GM10248 (cell line): ENCODE measurements at places on chromosomes 3 and 15.

DNA sequence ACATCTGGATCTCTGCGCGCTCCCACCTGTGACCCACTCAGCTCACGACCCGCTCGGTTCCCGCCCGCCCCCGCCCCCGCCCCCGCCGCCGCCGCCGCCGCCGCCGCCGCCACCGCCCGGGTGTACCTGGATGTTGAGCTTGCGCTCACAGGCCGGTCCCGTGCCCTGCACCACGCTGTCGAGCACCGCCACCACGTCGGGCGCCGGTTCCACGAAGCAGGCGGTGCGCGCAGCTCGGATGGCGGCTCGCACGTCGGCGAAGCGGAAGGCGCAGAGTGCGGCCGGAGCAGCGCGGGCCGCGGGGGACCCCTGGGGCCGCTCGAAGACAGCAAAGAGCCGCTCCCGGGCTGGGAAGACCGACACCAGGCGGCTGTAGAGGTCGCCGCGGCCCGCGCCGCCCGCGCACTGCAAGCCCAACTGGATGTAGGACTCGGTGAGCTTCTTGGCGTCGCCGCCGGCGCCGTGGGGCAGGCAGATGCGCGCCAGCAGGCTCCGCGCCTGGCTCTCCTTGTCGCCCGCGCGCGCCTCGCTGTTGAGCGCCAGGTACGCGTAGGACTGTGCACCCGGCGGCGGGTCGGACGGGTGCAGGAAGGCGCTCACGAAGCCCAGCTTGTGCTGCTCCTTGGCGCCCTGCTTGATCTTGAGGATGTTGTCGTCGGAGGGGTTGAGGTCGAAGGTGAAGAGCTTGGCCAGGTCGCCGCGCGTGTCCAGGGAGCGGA, 1.1 kb downstream of the PLXND1 start:
- DNase-seq: no peak

GRCh38 chr3:53131096-53131495, 861 bp upstream of the RFT1 start:
- DNase-seq: no peak

DNA sequence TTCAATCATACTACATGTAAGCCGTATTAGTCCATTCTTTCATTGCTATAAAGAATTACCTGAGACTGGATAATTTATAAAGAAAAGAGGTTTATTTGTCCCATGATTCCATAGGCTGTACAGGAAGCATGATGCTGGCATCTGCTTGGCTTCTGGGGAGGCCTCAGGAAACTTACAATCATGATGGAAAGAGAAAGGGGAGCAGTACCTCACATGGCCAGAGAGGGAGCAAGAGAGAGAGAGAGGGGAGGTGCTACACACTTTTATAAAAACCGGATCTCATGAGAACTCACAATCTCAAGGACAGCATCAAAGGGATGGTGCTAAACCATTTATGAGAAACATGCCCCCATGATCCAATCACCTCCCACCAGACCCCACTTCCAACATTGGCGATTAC, 14.3 kb upstream of the CLASP2 start:
- DNase-seq: no peak

GRCh38 chr3:4750306-4750968, 228.8 kb upstream of the BHLHE40 start:
- no peak for DNase-seq

DNA sequence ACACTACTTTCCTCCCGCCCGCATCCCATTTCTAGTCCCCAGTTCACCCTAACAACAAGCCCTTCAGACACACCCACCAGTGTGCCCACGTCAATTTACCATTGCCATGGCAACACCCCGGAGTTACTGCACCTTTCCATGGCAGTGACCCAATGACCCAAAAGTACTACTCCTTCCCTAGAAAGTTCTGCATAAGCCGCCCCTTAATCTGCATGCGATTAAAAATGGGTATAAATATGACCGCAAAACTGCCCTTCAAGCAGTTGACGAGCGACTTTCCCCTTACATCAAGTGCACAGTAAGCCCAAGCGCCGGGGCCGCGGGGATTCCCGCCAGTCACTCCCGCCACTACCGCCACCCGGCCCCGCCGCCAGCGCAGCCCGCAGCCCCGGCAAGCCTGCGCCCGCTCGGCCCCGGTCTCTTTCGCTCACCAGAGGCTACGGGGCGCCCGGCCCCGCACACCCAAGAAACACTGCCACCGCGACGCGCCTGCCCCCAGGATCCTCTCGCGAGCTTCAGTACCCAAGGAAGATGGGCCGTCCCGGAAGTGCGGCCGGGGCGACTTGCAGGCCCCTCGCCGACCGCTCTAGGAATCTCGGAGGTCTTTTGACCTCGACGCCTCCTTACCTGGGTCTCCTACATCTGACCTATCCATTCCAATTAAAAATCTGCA, 27.2 kb upstream of the ZNF502 start:
- DNase-seq: peak; percentile 79

- DNase-seq: peak; percentile 66
Measured at GRCh38 chr3:123027292-123028232, at the start of gene SEMA5B. Gene SEMA5B, minus strand, starts transcription at chr3:123027763. Its CDS starts 66,500 bp downstream, at chr3:122961263.
